ENCODE measurements at places on chromosomes 1 and 21.

- no peak for DNase-seq
Measured at GRCh38 chr1:175715742-175716141, 27.7 kb downstream of the TNR start.

DNA sequence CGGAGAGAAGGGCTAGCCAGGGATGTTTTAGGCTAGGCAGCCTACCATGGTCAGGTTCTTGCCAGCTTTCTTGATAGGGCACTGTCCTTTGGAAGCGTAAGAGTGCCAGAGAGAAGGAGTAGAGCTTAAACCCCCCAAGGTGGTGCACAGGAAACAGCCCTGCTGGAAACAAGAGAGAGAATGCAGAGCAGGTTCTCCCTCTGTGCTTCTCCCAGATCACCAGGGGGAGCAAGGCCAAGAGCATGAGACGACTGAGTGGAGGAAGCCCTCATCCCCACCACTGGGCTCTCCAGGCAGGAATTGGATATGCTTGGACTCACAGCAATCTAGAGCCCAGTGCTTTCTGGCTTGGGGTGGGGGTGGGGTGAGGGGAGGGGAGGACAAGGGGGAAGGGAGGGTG lies 49.8 kb downstream of the ATP2B4 start:
- no peak for DNase-seq

DNA sequence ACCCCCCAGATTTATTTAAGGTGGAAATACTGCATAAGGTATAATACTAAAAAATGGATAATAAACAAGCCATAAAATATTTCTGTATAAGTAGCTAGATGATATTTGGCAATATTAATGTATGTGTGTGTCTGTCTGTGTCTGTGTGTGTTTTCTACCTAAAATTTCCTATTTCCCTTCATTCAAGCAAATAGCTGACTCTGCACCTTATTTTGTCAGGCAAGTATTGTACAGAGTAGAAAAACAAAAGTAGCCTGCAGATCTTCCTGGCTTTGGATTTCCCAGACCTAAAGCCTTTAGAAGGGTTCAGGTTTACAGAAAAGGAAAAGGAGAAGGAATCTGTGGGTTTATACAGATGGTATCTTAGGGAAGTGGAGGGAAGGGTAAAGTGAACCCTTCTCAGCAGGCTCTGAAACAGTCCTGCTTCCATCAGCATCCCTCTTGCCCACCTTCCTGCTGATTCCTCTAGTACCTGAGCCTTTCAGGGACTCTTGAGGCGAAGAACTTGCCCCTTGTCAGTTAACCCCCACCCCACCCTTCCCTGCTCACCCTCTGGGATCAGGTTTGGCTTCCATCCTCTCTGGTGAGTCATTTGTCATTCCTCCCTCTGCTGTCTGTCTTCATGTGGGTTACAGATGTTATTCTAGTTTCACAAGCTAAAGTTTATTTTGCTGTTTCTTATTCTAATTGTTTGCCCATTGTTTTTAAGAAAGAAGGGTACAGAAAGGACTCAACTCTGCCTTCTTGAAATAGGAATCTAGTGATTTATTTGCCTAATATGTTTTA lies 21.7 kb upstream of the RGS16 start:
- DNase-seq, result no peak

GRCh38 chr1:170155055-170155454 lies 9.3 kb downstream of the NTMT2 start:
- DNase-seq, result no peak

- no peak for DNase-seq
Measured at GRCh38 chr1:9051379-9051778, 18.1 kb downstream of the SLC2A5 start.

- DNase-seq, result no peak
Measured at GRCh38 chr1:53526451-53527101, 67.4 kb downstream of the DMRTB1 start.

DNA sequence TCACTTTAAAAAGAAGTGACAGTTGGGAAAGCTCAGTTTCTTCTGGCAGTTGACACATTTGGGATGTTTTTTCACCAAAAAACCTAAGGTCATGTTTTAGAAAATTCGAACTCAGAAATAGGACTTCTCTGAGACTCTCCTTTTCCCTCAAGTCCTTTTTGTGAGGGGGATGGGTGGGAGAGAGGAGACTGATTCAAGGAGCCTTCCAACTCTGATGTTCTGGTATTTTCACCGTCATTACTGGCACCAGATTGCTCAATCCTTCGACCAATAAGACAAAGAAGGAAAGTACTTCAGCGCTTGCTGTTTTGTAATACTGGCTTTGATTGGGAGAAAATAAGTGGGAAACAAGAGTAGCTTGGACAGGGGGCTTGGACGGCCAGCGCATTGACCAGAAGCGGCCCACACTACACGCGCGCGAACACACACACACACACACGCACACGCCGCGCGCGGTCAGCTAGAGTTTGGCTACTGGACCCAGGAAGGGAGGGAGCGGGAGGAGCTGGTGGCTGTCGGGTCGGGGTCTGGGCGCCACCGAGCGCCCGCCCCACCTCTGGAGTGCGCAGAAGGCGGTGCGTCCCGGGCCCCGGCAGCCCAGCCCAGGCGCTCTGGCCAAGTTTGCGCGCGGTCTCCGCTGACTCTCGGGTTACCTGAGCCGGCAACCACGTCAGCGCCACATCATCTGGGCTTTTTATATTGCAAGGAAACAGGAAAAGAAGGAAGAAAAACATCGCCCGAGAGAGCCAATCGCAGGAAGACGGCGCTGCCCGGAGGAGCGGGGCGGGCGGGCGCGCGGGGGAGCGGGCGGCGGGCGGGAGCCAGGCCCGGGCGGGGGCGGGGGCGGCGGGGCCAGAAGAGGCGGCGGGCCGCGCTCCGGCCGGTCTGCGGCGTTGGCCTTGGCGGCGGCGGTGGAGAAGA lies at the start of gene KCNK1:
KCNK1 (plus strand) TSS at position 855 of the 921 bp plus-strand sequence; CDS start at position 921, 66 bp downstream.
- DNase-seq, result no peak

- DNase-seq, result no peak
Measured at GRCh38 chr1:200487650-200488049, 77.8 kb upstream of the ZNF281 start.

GRCh38 chr1:227905573-227906487 lies 41.9 kb downstream of the WNT9A start:
- DNase-seq, result no peak

GRCh38 chr1:37477946-37478345 lies 3.6 kb downstream of the ZC3H12A start:
- no peak for DNase-seq

GRCh38 chr1:150233359-150234308 lies 2.3 kb downstream of the ANP32E start:
- DNase-seq, result no peak

DNA sequence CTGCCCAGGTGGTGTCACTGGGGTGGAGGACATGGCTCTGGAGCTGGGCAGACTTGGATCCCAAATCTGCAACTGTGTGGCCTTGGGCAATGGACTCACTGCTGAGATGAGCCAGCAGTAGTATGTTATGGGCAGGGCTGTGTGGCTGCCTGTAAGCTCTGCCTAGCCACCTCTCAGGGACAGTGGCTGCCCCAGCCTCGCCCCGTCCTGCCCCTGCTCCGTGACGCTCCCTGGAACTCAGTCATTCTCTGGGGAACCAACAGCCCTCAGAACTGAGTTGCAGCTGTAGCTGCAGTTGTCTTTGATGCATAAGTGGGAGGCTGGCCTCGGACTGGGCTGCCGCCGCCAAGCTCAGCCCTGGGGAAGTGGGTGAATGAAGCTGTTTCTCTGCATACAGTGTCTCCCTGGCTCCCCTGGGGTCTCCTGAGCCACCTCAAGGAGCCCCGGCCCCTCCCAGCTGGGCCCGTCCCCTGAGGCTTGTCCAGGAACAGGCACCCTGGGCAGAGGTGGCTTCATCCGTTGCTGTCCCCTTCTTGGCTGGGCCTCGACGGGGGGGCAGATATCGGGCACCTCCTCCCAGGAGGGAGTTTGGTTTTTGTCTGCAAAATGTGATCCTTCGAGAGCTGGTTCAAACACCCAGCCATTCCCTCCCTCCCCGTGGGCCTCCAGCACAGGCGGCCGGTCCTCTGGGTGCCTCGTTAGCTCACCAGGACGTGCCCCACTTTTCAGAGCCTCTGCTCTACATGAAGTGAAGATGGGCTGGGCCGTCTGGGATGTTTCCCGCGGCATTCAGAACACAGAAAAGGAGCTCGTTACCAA lies 26.2 kb upstream of the PLCH2 start:
- DNase-seq, result no peak

GRCh38 chr1:211830055-211830327 lies 572 bp downstream of the LPGAT1 start:
- no peak for DNase-seq

GRCh38 chr1:59368008-59368670 lies 71.2 kb downstream of the FGGY start:
- DNase-seq, result no peak

Measured in SW 1271 (cell line).